ENCODE measurements at places on chromosomes 5 and 9. TPM values are rescaled to one million over a fixed set of nuclear protein-coding genes. Genes with fewer than 3 reads are reported as not detected.

The GPRIN1 gene
- total RNA-seq = 1.9 TPM

The SNAPC4 gene
- total RNA-seq = 8.1 TPM

GRCh38 chr5:132086277-132086794, 12.7 kb downstream of the CSF2 start:
- no peak for DNase-seq

DNA sequence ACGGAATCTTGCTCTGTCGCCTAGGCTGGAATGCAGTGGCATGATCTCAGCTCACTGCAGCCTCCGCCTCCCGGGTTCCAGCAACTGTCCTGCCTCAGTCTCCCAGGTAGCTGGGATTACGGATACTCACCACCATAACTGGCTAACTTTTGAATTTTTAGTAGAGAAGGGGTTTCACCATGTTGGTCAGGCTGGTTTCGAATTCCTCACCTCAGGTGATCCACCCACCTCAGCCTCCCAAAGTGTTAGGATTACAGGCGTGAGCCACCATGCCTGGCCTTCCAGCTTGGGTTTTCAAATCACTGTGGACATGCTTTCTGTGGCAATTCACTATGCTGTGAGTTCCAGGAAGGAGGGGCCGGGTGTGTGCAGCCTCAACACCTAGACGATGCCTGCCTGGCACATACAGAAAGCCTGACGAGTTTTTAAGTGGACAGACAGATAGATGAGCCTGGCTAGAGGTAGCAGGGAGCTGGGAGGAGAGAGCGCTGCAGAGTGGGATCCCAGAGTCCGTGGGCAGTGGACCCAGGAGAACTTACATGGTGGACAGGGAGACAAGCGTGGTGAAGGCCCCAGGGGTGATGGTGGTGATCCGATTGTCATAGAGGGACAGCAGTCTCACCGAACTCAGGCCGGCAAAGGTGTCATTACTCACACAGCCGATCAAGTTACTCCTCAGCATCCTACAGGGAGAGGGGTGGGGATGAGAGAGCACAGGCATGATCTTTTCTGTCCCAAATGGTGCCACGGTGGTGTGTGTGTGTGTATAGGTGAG, 173.4 kb upstream of the PANK3 start:
- DNase-seq = no peak

DNA sequence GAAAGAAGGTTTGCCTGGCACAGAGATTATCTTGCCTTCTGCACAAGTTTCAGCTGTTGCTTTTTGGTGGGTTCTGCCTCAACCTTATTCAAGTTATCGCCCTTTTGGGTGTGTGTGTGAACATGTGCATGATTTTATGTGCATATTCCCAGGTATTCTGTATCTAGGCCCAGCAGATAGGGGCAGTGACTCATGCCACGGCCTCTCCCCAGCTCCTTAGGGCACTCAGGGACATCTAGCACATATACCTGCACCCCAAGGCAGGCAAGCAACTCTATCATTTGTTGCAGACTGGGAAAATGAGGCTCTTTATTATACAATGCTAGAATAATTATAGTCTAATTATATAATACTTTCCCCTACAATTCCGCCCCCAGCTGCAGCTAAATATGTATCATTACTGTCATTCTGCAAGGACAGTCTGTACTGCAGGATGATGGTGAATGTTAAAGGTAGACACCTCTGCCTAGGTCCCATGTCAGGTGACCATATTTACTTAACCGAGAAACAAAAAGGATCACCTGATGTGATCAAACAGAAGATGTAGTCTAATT, 128.9 kb downstream of the PDE8B start:
- no peak for DNase-seq

- no peak for DNase-seq
Observed at GRCh38 chr9:107484117-107484723, 5.3 kb downstream of the KLF4 start.

DNA sequence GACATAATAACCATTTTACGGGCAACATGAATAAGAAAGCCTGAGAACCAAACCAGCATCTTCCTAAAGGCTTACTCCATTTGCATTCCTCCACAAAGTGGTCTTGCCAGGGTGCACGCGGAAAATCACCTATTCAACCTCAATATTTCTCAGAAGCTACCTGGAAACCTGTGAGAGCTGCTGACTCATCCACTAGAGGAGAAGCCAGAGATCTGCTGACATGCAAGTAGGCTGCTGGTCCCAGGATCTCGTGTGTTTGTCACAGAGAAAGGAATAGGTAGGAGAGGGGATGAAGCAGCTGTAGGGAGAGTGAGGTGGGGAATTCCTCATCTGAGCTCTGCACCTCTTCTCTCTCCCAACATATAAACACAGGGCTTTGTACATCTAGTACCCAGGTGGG, 138.1 kb downstream of the ADAMTS12 start:
- DNase-seq = no peak

- no peak for DNase-seq
Observed at GRCh38 chr5:72472666-72473422, 34.4 kb downstream of the ZNF366 start.

The FAM221B gene
- total RNA-seq = 0.28 TPM

The DNAH5 gene
- 0.43 TPM for total RNA-seq

- DNase-seq = no peak
Observed at GRCh38 chr5:9690751-9691150, 60.6 kb upstream of the TAS2R1 start.

GRCh38 chr5:157292599-157292998, 26.7 kb downstream of the CYFIP2 start:
- no peak for DNase-seq

DNA sequence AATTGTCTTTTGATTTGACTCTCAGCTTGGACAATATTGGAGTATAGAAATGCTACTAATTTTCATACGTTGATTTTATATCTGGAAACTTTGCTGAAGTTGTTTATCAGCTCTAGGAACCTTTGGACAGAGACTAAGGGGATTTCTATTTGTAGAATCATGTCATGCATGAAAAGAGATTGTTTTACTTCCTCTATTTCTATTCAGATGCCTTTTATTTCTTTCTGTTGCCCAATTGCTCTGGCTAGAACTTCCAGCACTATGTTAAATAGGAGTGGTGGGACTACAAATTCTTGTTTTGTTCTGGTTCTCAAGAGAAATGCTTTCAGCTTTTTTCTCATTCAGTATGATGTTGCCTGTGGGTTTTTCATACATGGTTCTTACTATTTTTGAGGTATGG, 112.8 kb upstream of the CDH12 start:
- no peak for DNase-seq

GRCh38 chr5:142006363-142007236, 6.2 kb downstream of the GNPDA1 start:
- no peak for DNase-seq

GRCh38 chr5:139635191-139635590, 13.0 kb upstream of the CXXC5 start:
- no peak for DNase-seq

The GRAMD2B gene
- 52.2 TPM for total RNA-seq

Data from left colon (tissue), 2 donors.